ENCODE measurements at places on chromosomes 3 and 15.

- DNase-seq: no peak
Measured at GRCh38 chr3:28575100-28575745, 226.6 kb upstream of the AZI2 start.

GRCh38 chr15:74458473-74458872 lies 2.5 kb downstream of the UBL7 start:
- DNase-seq: no peak

- DNase-seq: no peak
Measured at GRCh38 chr15:56838085-56838484, 80.4 kb upstream of the TCF12 start.

GRCh38 chr3:52004906-52005395 lies 9.3 kb upstream of the RPL29 start:
- DNase-seq: no peak

All from smooth muscle cell of the brain vasculature (primary cell).